Panc1 (cell line): ENCODE measurements at places on chromosomes 5 and 9. TPM values are rescaled to one million over a fixed set of nuclear protein-coding genes. Genes with fewer than 3 reads are reported as not detected.

AQP7 gene
- total RNA-seq: 0.26 TPM

RC3H2 gene
- 57.6 TPM for total RNA-seq

TMEM215 gene
- not detected for total RNA-seq

TMEM232 gene
- 0.21 TPM for total RNA-seq

SNX24 gene
- total RNA-seq: 32.8 TPM

ENTREP1 gene
- 0.13 TPM for total RNA-seq

PTGS1 gene
- total RNA-seq: 61.2 TPM

SV2C gene
- total RNA-seq: not detected
